Stimulated activated CD8-positive, alpha-beta memory T cell treated with anti-CD3 and anti-CD28 coated beads, Interleukin-7, amount 100 ng/mL, for 1 hour (primary cell): ENCODE measurements at places on chromosomes 1 and 21.

DNA sequence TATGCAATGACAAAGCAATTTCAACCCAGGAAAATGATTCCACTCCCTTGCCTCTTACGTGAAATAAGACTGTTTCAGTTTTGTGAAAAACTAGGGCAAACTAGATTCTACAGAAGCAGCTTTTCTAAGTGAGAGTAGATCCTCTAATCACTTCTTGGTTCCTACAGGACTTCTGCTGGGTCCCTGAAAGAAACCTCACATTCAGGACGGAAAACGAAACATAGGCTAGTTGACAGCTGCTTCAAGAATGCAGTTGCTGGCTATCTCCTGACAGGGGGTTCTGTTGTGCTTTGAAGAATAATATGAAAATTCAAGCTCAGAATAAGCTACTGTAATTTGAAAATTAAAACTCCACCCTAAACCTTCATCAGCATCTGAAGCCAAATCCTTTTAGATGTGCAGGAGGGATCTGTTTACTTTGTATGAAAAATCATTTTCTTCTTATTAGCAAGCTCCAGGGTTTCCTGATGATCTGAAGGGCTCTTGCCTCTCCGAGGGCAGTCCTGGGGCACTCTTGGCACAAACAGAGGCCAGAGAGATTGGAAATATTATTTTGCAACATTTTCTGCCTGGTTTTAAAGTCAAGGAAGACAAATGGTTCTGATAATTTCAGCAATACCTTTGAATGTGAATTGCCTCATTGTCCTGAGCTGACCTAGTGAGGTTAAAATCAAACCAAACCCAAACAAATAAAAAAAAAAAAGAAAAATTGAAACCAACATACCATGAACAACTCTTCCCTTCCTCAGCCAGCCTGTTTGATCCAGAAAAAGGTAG is 55.0 kb downstream of the NTMT2 start:
- no peak for DNase-seq

DNA sequence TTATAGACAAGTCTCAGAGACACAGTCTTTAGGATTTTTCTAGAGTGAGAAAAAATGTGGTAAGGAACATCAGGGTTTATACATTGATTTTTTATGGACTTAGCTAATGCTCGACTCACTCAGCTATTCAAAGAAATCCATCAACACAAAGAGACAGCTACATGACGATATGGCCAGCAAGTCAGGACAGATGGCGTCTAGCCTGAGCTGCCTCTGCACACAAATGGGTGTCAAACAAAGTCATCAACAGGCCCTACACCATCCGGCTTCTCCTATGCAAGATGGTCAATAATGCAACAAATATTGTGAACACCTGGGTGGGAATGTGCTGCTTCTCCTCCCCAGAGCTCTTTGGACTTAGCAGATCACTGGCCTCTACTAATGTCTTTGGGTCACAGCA is 13.3 kb upstream of the ERICH3 start:
- no peak for DNase-seq

DNA sequence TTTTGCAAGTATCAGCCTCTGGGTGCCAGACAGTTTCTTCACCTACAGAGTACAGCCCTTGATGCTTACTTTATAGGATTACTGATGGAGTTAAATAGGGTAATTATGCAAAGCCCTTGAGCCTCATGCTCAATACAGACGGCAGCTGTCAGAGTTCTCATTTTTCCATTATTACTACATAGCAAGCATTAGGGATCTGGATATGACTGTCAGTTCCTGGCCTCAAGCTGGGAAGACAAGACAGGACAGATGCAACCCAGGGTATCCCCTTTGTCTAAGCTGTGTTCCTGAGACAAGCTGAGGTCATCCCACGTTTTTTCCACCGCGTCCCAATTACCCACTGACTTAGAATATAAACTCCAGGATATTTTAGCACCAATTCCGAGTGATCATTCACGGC is 94.4 kb downstream of the SLC35F3 start:
- no peak for DNase-seq

- no peak for DNase-seq
These were observed 60.4 kb downstream of the BCAR3 start for GRCh38 chr1:93621246-93621645.

- DNase-seq = no peak
These were observed 27.9 kb downstream of the LRRC8B start for GRCh38 chr1:89552471-89553081.
